Left ventricle myocardium inferior (tissue), 1 donor: ENCODE measurements at places on chromosomes 13 and 19. TPM values are rescaled to one million over a fixed set of nuclear protein-coding genes. Genes with fewer than 3 reads are reported as not detected.

DNA sequence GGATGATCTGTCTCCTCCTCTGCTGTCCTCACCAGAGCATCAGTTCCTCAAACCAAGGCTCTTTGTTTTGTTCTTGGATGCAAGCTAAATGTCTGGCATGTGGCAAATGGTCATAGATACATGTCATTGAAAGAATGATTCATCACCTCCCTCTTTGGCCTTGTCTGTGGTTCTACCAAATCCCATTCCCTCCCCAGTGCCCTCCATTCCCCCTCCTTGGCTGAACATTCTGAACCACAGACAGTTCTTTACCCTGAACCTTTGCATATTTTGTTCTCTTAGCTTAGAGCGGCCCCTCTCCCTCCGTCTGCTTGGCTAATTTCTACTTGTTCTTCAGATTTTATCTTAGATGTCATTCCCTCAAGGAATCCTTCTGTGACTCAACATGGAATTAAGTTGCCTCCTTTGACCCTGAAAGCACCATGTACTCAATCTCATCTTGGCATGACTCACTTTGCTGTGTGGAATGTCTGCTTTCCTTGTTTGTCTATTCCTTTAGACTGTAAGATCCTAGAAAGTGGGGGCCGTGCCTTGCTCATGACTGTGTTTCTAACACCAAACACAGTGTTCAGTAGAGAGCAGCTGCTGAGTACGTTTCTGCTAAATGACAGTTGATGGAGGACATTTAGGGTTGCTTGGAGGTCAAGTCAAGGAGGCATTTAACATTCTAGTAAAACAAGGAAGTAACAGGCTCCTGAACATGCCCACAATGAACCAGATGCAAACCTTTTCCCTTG is 8.1 kb downstream of the ALOX5AP start:
- no peak overlapping the region for H3K4me3 ChIP-seq
- H3K27ac ChIP-seq, result peak overlapping the region; percentile 50
- no peak for DNase-seq
- H3K36me3 ChIP-seq, result no peaks in the 10 kb centered on the region
- peaks cover 42% of the 10 kb centered on the region for H3K4me1 ChIP-seq

DNA sequence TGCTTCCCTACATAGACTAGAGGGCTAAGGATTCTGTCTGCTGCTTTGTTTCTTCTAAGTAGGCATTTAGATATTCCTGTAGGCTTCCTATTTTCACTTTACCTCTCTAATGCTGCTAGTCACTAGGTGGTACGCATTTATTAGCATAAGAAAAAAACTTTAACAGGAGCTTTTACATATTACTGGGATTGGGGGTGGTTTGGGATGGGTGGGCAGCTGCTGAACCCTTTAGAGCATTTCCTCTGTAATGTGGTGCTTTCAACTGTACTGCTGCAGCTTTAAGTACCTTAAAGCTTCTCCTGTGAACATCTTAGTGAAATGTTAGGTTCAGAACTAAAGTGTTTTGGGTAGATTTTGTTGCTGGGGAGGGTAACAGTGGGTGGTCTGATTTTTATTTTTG is 92.6 kb downstream of the ZNF486 start:
- DNase-seq, result no peak
- H3K4me1 ChIP-seq, result no peaks in the 10 kb centered on the region
- H3K36me3 ChIP-seq, result no peaks in the 10 kb centered on the region

- no peaks in the 10 kb centered on the region for H3K27me3 ChIP-seq
- DNase-seq, result no peak
- no peaks in the 10 kb centered on the region for H3K36me3 ChIP-seq
- H3K4me1 ChIP-seq, result peaks cover 19% of the 10 kb centered on the region
Measured at GRCh38 chr13:106874323-106874722, 306.4 kb upstream of the ARGLU1 start.

DNA sequence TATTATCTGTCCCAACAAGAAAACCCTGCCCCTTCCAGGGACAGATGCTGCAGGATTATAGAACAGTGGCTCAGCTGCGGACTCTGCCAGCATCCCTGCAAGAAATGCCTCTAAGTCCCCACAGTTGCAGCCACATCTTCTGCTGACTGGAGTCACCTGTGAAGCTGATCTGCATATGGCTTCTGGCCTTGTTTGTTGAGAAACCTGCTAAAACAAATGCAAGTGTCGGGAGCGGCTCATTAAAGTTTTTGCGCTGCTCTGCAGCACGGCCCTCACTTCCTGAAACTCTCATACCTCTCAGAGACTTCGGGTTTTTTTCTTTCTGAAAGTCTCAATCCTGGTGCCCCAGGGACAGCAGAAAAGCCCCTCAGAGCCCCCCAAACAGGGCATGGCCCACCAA is 725.0 kb downstream of the UQCRFS1 start:
- H3K4me1 ChIP-seq, result no peaks in the 10 kb centered on the region
- H3K36me3 ChIP-seq, result no peaks in the 10 kb centered on the region
- H3K27me3 ChIP-seq, result peaks cover 26% of the 10 kb centered on the region
- DNase-seq, result no peak

GRCh38 chr13:40024967-40025714 is 369.7 kb downstream of the COG6 start:
- no peak overlapping the region for H3K4me3 ChIP-seq
- H3K27me3 ChIP-seq, result no peaks in the 10 kb centered on the region
- H3K27ac ChIP-seq, result no peak overlapping the region
- H3K4me1 ChIP-seq, result no peaks in the 10 kb centered on the region
- H3K36me3 ChIP-seq, result no peaks in the 10 kb centered on the region
- DNase-seq, result peak; percentile 16

DNA sequence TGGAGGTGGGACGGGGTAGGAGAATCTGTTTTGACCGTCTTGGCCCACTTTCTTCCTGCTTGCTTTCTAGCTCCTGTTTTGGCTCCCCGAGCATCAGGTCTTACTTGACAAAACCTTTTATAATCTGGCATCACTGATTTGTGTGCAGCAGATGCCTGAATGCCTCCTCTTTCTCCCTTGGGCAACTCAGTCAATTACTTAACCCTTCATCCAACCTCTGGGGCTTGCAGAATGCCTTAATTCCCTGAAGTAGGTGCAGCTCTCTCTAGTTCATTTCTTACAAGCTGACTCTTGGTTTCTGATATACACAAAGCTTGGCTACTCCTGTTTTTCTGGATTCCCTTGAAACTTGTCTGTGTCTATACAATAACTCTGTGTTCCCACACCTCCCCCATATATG is 5.7 kb upstream of the NUP58 start:
- H3K4me1 ChIP-seq, result peaks cover 2% of the 10 kb centered on the region
- H3K36me3 ChIP-seq, result no peaks in the 10 kb centered on the region
- H3K4me3 ChIP-seq, result no peak overlapping the region

The FCAR gene
- not detected for total RNA-seq
